ENCODE measurements at places on chromosomes 11 and 22.

DNA sequence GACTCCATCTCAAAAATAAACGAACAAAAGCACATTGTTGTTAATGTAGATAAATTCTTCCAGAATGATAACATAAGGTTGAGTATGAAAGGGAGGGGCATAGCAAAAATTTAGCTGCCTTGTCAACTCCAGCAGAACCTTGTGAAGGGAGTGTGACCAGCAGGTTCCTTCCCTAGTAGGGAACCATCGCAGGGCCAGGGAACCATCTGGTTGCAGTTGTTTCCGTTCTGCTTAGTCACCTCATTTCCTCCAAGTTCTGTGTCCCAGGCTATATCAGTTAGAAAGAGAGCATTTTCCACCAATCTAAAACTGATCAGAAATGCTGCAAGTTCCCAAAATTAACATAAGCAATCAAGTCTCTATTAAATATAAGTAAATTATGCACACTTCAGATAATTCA, 126.7 kb upstream of the BLID start:
- no peak for DNase-seq

DNA sequence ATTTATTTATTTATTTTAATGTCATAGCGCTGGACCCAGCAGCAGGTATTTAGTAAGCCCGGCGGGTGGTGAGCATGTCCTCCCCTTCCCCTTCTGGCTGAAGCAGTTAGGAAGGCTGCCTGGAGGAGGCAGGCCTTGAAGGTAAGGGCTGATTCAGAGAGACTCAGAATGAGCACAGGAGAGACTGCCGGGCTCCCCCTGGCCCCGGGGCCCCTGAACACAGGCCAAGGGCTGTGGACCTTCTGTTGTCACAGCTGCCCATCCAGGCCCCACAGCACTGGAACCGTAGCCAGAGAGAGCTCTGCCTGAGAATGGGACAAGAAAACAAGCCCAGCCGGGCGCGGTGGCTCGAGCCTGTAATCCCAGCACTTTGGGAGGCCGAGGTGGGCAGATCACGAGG, 52.8 kb downstream of the KCNJ4 start:
- no peak for DNase-seq

DNA sequence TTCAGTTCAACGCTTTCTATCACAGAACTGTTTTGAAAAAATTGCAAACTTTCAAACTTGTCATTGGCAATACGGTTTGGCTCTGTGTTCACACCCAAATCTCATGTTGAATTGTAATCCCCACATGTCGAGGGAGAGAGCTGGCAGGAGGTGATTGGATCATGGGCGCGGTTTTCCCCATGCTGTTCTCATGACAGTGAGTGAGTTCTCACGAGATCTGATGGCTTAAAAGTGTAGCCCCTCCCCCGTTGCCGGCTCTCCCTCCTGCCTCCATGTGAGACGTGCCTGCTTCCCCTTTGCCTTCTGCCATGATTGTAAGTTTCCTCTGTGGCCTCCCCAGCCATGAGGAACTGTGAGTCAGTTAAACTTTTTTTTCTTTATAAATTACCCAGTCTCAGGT, 1144.0 kb downstream of the BRD1 start:
- DNase-seq: no peak

DNA sequence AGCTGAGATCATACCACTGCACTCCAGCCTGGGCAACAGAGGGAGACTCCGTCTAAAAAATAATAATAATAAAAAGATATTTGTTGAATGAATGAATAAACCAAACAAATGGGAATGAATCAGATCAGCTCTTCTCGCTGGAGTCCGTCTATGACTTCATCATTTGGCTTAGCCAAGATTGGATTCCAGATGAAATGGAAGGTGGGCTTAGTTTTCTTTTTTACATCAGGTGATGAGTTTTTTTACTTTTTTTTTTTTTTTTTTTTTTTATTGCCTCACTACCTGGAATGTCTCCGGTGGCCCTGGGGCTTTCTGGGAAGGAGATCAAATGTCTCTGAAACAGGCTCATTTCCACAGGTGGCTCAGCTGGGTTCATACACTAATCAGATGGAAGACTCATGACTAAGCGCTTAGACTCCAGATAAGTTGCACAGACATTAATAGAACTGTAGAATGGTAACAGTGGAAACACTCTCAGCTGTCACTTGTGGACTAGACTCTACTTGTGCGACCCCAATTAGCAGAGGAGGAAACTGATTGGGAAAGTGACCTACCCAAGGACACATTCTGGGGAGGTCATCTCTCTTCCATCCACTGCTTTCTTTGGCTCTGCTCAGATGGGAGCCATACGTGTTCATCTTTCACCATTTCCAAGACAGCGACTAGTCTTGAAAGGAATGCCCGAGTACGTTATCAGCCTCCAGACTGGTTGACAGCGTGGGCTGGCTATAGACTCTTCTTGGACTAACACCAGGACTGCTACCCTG, 20.5 kb upstream of the RBFOX2 start:
- DNase-seq: no peak

DNA sequence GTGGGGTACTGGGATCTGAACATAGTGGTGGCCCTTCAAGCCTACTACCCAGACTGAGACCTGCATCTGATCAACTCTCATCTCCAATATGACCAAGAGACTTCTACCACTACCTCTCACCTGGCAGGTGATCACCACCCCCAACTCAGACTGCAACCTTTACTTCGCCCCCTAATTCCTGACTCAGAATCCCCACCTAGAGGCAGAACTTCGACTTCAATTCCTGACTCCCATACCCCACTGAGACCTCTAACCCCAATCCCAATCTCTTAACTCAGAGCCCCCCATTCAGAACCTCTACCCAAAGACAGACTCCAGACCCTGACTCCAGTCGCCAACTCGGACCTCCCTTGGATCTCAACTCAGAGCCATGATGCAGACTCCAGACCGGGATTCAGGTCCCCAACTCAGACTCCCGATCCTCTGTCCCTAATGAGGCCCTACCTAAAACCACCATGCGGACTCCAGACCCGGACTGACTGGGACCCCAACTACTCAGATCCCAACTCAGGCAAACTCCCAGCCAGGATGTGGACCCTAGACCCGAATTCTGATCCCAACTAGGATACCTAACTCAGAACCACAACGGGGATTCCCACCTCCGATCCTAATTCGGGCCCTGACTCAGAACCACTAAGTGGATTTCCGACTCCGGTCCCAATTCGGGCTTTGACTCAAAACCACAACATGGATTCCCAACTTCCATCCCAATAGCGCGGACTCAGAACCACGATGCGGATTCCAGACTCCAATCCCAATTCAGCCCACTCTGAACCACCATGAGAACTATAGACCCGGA, 1.2 kb downstream of the KCNQ1OT1 start:
- no peak for DNase-seq

DNA sequence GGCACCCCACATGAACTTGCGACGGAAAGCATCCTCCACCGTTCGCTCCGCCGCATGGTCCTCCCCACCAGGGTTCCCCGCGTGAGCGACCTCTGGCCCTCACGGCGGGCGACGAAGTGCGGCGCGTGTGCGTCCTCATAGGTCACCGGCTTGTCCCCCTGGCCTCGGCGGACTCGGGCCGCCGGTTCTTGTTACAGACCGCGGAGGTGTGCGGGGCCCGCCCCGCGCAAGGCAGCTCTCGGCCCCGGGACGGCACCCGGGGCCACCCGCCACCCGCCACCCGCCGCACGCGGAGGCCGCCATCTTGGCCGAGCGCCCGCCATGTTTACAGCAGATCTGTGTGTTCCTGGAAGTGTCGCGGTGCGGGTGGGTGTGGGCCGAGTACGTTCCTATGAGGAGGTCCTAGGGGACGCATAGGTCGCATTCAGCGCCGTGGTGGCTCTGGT, 3.5 kb upstream of the IFITM2 start:
- no peak for DNase-seq

DNA sequence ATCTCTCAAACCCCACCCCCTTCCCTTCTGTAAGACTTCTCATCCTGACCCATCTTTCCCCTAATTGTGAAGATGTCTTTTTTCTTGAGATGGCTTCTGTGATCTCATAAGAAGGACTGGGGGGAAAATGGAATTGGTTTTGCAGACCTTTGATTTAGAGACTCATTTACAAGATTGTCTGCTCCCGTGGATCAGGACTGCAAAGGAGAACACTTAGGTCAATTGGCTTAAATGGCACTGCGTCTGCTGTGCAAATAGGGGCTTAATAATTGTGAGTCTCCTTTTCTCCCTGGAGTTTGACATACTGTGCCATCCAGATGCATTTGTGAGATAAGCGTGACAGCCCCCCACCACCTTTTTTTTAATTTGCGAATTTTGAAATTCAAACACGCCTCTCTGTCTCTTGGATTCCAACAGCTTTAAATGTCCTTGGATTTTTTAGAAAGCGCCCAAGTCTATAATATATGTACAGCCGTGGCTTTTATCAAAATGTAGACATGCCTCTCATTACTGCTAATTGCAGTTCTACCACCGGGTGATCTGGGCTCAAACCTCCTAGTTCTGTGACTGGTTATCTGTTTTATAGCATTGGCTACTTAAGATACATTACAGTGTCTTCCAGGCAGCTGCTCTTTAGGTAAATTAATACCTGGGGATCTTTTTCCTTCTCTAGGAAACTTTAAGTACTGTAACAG, 150.0 kb downstream of the DBX1 start:
- no peak for DNase-seq

GRCh38 chr11:93817426-93818348, 32.7 kb downstream of the VSTM5 start:
- DNase-seq: no peak

GRCh38 chr11:6094186-6094585, 13.3 kb upstream of the OR56B4 start:
- DNase-seq: no peak

DNA sequence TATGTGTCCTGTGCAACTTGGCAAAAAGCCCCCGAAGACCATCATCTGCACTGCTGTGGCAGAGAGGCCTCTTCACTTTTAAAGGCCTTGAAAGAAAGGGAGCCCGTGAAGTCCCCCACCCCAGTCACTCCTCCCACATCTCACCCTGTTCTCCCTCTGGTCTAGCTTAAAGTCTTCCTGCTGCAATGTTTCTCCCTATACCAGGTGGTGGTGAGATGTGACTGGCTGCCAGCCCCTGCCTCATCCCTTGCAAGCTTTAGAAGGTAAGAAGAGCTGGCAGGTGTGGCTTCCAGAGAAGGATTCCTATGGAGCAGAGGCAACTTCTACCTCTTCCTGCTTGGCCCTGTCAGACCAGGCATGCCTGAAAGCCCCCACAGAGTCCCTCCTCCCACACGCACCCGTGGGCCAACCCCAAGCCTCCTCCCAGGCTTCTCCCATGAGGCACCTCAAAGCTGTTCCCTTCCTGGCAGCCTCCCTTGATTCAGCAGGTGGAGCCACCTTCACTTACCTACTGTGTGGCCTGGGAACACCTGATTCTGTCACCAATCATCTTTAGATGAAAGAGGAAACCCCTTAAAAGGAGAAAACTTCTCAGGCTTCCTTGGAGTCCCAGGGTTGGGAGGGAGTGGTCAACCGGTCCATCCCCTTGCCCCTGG, 4.0 kb upstream of the TRIM29 start:
- no peak for DNase-seq

DNA sequence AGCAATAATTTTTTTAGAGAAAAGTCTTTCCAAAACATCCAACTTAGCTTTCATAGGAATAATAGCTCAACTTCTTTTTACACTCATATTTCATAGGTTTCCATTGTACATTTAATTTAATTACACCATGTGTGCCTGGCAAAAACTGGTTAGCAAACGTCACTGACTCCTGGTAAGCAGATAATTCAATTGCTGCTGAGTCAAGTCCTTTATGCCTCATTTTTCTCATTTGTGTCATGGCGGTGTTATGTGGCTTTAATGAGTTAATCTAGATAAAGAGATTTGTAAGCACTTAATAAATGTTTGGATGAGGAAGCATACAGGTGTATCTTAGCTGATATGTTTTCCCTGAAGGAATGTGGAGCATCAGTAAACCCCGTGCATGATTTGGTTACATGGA, 41.2 kb upstream of the PAK1 start:
- no peak for DNase-seq

- DNase-seq: no peak
Measured at GRCh38 chr11:70505761-70506657, 107.7 kb downstream of the CTTN start.

DNA sequence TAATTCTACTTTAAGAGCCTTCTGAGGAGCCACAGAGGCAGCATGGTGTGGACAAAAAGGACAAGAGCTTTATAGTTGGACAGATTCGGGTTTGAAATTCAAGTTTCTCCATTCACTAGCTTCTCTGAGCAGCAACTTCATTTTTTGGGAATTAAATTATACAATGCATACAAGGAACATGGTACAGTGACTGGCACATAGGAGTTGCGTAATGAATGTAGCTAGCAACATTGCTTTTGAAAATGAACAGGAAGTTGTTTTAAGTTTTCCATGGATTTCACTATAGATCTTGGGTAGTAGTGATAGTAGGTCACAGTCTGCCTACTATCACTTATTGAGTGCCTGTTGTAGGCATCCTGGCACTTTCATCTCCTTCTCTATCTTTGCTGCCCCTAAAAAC, 41.0 kb upstream of the BMAL1 start:
- no peak for DNase-seq

- DNase-seq: no peak
Measured at GRCh38 chr22:35620624-35621251, 3.6 kb upstream of the MB start.

- DNase-seq: no peak
Measured at GRCh38 chr11:79663017-79663416, 222.2 kb upstream of the TENM4 start.

GRCh38 chr11:10459029-10459970, 4.2 kb downstream of the AMPD3 start:
- DNase-seq: peak; percentile 36

DNA sequence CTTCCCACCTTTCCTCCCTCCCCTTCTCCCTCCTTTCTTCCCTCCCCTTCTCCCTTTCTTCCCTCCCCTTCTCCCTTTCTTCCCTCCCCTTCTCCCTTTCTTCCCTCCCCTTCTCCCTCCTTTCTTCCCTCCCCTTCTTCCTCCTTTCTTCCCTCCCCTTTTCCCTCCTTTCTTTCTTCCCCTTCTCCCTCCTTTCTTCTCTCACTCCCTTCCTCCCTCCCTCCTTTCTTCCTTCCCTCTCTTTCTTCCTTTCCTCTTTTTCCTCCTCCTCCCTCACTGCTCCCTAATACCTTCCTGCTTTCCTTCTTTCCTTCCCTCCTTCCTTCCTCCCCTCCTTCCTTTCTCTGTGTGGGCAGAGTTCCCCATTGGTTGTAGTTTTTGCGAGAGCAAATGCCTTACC, 76.1 kb downstream of the PGR start:
- no peak for DNase-seq
